ENCODE measurements at places on chromosomes 7 and 10. TPM values are rescaled to one million over a fixed set of nuclear protein-coding genes. Genes with fewer than 3 reads are reported as not detected.

Gene SEPTIN14
- 0.31 TPM for polyA plus RNA-seq

Gene UBTD1
- polyA plus RNA-seq: 6.5 TPM

GRCh38 chr7:105974471-105974870 lies 11.4 kb downstream of the CDHR3 start:
- no peak for DNase-seq

- no peak for DNase-seq
Measured at GRCh38 chr7:42232275-42232674, 4.7 kb downstream of the GLI3 start.

Data from left renal pelvis (tissue), 4 donors.